ENCODE measurements at places on chromosomes 3 and 15.
A peak's percentile ranks its signal among the peaks of the same experiment; 100 is the strongest.

DNA sequence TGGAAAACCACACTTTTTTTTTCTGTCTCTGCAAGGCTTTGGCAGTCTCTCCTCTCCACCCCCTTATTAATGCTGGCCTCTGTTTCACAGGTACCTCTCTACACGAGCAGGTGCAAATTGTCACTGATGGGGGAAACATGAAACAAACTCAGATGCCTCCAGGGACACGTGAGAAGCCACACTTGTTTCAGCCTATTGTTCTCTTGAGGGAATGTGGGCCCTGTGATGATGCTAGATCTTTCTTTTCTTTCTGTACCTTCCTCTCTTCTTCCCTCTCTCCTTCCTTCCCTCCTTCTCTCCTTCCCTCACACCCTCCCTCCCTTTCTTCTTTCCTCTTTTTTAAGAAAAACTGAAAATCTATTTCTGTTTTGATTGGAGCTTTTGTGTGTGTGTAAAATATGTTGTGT is 5.7 kb upstream of the BLM start:
- DNase-seq, result no peak

- DNase-seq, result no peak
Measured at GRCh38 chr15:89653578-89653977, 1.7 kb downstream of the KIF7 start.

GRCh38 chr3:177362626-177363025 is 165.3 kb upstream of the TBL1XR1 start:
- DNase-seq, result no peak

- peak; percentile 27 for DNase-seq
Measured at GRCh38 chr15:84600331-84600686, 500 bp upstream of the ZSCAN2 start.

- DNase-seq, result no peak
Measured at GRCh38 chr15:64355348-64355943, 527 bp downstream of the CSNK1G1 start.

GRCh38 chr15:94586099-94586498 is 354.7 kb downstream of the MCTP2 start:
- DNase-seq, result no peak
